ENCODE measurements at places on chromosomes 2 and 18. TPM values are rescaled to one million over a fixed set of nuclear protein-coding genes. Genes with fewer than 3 reads are reported as not detected.
A peak's percentile ranks its signal among the peaks of the same experiment; 100 is the strongest.

GRCh38 chr2:236758406-236758805, 188.8 kb downstream of the ACKR3 start:
- no peaks in the 10 kb centered on the region for H3K36me3 ChIP-seq
- no peaks in the 10 kb centered on the region for H3K27me3 ChIP-seq
- no peak overlapping the region for H3K27ac ChIP-seq
- no peak for DNase-seq
- no peaks in the 10 kb centered on the region for H3K4me1 ChIP-seq
- no peak overlapping the region for H3K4me3 ChIP-seq

The NAT8 gene
- not detected for total RNA-seq

- H3K4me3 ChIP-seq = no peak overlapping the region
- no peaks in the 10 kb centered on the region for H3K36me3 ChIP-seq
- H3K4me1 ChIP-seq = peaks cover 10% of the 10 kb centered on the region
- DNase-seq = no peak
Observed at GRCh38 chr2:102018823-102019445, 27.2 kb downstream of the IL1R2 start.

- peaks cover 46% of the 10 kb centered on the region for H3K4me1 ChIP-seq
- H3K4me3 ChIP-seq = peak overlapping the region; percentile 70
- peak overlapping the region; percentile 94 for H3K27ac ChIP-seq
- no peak for DNase-seq
- H3K36me3 ChIP-seq = peaks cover 4% of the 10 kb centered on the region
Observed at GRCh38 chr2:240436683-240437550, 1.5 kb downstream of the GPC1 start.

DNA sequence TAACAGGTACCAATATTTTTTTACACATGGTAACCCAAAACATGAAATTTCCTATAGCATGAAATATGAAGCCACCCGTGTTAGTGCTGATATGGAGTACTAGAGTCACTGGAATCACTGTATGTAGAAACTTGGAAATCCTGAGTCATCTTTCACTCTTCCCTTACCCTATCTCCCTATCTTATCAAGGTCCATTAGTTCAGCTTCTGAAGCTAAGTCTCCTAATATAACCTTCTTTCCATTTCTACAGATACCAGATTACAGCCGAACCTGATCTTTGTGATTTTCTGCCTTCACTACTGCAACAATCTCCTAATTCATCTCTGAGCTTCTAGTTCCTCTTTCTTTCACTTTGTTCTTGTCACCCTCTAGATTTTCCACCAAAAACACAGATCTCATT, 59.0 kb downstream of the SEPTIN10 start:
- H3K27me3 ChIP-seq = no peaks in the 10 kb centered on the region
- no peaks in the 10 kb centered on the region for H3K4me1 ChIP-seq
- no peak for DNase-seq

GRCh38 chr2:160465406-160465805, 28.2 kb downstream of the RBMS1 start:
- peaks cover 55% of the 10 kb centered on the region for H3K4me1 ChIP-seq
- H3K36me3 ChIP-seq = no peaks in the 10 kb centered on the region
- no peaks in the 10 kb centered on the region for H3K27me3 ChIP-seq
- H3K4me3 ChIP-seq = no peak overlapping the region
- peak overlapping the region; percentile 14 for H3K27ac ChIP-seq

DNA sequence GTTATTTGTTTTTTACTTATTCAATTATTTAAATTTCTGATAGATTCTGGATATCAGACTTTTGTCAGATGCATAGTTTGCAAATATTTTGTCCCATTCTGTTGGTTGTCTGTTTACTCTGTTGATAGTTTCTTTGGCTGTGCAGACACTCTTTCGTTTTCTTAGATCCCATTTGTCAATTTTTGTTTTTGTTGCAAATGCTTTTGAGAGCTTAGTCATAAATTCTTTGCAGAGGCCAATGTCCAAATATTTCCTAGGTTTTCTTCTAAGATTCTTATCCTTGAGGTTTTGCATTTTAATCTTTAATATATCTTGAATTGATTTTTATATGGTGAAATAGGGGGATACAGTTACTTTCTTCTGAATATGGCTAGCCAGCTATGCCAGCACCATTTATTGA, 112.7 kb upstream of the SESTD1 start:
- H3K27ac ChIP-seq = no peak overlapping the region
- H3K27me3 ChIP-seq = no peaks in the 10 kb centered on the region
- no peaks in the 10 kb centered on the region for H3K36me3 ChIP-seq
- H3K4me3 ChIP-seq = no peak overlapping the region
- DNase-seq = no peak
- H3K4me1 ChIP-seq = no peaks in the 10 kb centered on the region

The MOGAT1 gene
- total RNA-seq = not detected

DNA sequence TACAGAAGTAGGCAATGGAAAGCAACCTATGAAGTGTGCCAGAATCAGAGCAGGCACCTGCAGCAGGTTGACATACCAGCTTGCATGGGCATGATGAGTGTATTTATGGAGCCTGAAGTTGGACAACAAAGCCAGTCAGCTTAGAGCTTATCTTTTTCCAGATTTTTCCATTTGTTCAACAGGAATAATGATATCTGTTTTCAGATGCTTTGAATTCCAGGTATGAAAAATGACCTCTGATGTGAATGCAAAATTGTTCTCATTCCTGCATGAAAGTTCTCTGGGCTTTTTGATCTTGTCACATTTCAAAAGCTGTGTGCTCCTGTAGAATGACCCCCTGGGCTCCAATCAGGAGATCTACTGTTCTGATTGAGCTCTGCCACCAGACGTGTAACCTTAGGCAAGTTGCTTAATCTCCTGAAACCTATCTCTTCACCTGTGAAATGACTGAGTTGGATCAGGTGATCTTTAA, 38.2 kb upstream of the VIT start:
- peaks cover 7% of the 10 kb centered on the region for H3K4me1 ChIP-seq
- H3K27ac ChIP-seq = no peak overlapping the region
- no peaks in the 10 kb centered on the region for H3K36me3 ChIP-seq
- no peaks in the 10 kb centered on the region for H3K27me3 ChIP-seq
- no peak for DNase-seq
- no peak overlapping the region for H3K4me3 ChIP-seq

- peaks cover 32% of the 10 kb centered on the region for H3K36me3 ChIP-seq
- no peak for DNase-seq
- no peaks in the 10 kb centered on the region for H3K4me1 ChIP-seq
- no peaks in the 10 kb centered on the region for H3K27me3 ChIP-seq
Observed at GRCh38 chr2:60899892-60900249, 18.5 kb downstream of the REL start.

DNA sequence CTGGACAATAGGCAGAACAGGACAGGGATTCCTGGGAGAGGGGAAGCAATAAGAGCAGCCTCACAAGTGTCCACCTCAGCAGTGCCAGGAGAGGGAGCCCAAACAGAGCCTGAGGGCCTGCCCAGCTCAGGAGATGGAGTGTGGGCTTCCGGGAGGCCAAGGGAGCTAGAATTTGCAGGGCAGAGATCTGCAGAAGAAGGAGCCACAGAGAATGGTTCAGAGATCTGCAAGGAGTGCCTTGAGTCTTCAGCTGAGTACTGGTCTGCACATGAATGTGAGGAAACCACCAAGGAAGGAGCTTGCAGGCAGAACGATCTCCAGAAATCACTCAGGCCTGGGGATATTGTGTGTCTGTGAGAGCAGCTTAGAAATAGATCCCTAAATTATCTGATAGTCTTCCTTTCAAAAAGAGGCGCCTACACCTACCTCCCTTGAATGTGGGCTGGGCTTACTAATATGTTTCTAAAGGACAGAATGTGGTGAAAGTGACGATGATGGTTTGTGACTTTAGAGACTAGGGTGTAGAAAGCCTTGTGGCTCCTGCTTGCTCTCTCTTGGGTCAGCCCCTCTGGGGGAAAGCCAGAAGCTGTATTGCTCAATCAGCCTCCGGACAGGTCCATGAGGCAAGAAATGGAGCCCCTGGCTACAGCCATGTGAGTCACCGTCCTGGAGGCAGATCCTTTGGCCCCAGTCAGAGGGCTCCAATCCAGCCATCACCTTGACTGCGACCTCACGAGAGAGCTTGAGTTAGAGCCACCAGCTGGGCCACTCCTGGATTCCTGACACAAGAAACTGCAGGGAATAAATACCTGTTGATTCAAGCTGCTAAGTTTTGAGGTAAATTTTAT, 7.6 kb upstream of the LPIN1 start:
- H3K4me1 ChIP-seq = peaks cover 18% of the 10 kb centered on the region
- H3K4me3 ChIP-seq = no peak overlapping the region
- no peaks in the 10 kb centered on the region for H3K27me3 ChIP-seq
- DNase-seq = peak; percentile 95

DNA sequence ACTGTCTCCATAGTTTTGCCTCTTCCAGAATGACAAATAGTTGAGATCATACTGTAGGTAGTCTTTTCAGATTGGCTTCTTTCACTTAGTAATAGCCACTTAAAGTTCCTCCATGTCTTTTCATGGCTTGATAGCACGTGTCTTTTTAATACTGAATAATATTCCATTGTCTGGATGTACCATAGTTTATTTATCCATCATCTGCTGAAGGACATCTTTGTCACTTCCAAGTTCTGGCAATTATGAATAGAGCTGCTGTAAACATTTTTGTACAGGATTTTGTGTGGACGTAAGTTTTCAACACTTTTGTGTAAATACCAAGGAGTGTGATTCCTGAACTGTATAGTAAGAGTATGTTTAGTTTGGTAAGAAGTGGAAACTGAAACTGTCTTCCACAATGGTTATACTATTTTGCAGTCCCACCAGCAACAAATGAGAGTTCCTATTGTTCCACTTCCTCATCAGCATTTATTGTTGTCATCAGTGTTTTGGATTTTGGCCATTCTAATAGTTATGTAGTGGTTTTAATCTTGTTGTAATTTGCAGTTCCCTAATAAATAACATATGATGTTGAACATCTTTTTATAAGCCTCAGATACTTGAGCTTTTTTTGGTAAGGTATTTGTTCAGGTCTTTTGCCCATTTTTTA, 18.9 kb downstream of the LTBP1 start:
- no peak overlapping the region for H3K4me3 ChIP-seq
- no peak overlapping the region for H3K27ac ChIP-seq
- no peak for DNase-seq
- H3K4me1 ChIP-seq = peaks cover 10% of the 10 kb centered on the region

DNA sequence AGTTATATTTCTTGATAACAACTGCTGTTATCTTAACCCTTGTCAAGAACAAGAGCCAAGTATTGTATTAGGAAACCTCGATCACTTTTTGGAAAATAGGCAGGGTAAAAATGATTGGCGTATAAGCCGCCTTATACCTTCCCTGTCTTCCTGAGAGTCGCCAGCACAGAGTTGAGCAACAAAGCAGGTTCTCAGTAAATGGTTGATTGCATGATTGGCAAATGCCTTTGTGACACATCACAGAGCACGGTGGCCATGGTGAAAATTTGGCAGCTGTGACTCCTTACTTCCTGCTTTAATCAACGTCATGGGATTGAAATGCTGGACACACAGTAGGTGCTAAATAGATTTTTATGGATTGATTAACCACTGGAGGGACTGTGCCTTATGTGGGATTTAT, 3.9 kb upstream of the KLHL29 start:
- H3K4me3 ChIP-seq = no peak overlapping the region
- H3K27me3 ChIP-seq = no peaks in the 10 kb centered on the region

The OTOF gene
- 0.42 TPM for total RNA-seq

The SLC11A1 gene
- total RNA-seq = 5.6 TPM

GRCh38 chr2:73821227-73821626, 7.5 kb upstream of the STAMBP start:
- no peaks in the 10 kb centered on the region for H3K36me3 ChIP-seq
- no peak overlapping the region for H3K4me3 ChIP-seq
- no peaks in the 10 kb centered on the region for H3K27me3 ChIP-seq
- no peak overlapping the region for H3K27ac ChIP-seq

The C1QL2 gene
- not detected for total RNA-seq

GRCh38 chr2:69693775-69694450, 48.0 kb upstream of the ANXA4 start:
- H3K4me1 ChIP-seq = peaks cover 8% of the 10 kb centered on the region
- no peaks in the 10 kb centered on the region for H3K27me3 ChIP-seq
- no peaks in the 10 kb centered on the region for H3K36me3 ChIP-seq

The C2orf74 gene
- 36.6 TPM for total RNA-seq

GRCh38 chr2:64036034-64036705, 16.9 kb upstream of the VPS54 start:
- no peak overlapping the region for H3K4me3 ChIP-seq
- no peaks in the 10 kb centered on the region for H3K27me3 ChIP-seq
- no peak overlapping the region for H3K27ac ChIP-seq
- H3K4me1 ChIP-seq = no peaks in the 10 kb centered on the region
- H3K36me3 ChIP-seq = no peaks in the 10 kb centered on the region

DNA sequence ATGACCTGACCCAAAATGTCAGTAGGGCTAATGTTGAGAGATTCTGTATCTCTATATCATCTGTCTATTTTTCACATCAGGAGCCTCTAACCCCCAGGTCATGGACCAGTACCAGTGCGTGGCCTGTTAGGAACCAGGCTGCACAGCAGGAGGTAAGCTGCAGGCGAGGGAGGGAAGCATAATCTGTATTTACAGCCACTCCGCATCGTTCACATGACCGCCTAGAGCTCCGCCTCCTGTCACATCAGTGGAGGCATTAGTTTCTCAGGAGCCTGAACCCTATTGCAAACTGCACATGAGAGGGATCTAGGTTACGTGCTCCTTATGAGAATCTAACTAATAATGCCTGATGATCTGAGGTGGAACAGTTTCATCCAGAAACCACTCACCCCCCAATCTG, 180.6 kb downstream of the RDH14 start:
- no peaks in the 10 kb centered on the region for H3K36me3 ChIP-seq
- H3K4me1 ChIP-seq = no peaks in the 10 kb centered on the region
- H3K27ac ChIP-seq = no peak overlapping the region
- no peak overlapping the region for H3K4me3 ChIP-seq

DNA sequence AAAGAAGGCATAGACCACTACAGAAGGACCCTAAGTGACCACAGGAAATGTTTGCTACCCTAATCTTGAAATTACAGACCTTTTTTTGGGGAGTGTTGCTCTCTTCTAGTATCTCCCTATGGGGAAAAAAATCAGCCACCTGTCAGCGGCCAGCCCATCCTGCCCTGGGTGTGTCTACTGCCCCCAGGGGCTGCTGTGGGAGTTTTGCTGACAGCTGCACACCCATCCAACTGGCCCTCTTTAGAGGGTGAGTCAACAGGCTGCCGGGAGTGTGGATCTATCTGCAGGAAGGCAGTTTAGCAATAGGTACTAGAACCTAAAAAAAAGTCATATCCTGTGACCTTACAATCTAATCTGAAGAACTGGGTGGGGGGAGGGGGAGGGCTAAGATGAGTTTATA, 796 bp upstream of the DYSF start:
- peaks cover 69% of the 10 kb centered on the region for H3K4me1 ChIP-seq
- DNase-seq = peak; percentile 84
- H3K4me3 ChIP-seq = no peak overlapping the region
- peak overlapping the region; percentile 38 for H3K27ac ChIP-seq

GRCh38 chr2:67437114-67437513, 40.0 kb downstream of the ETAA1 start:
- no peak for DNase-seq
- H3K36me3 ChIP-seq = no peaks in the 10 kb centered on the region
- no peak overlapping the region for H3K27ac ChIP-seq
- H3K4me3 ChIP-seq = no peak overlapping the region

All from esophagus muscularis mucosa (tissue), 4 donors.